ENCODE measurements at places on chromosomes 4 and X.

DNA sequence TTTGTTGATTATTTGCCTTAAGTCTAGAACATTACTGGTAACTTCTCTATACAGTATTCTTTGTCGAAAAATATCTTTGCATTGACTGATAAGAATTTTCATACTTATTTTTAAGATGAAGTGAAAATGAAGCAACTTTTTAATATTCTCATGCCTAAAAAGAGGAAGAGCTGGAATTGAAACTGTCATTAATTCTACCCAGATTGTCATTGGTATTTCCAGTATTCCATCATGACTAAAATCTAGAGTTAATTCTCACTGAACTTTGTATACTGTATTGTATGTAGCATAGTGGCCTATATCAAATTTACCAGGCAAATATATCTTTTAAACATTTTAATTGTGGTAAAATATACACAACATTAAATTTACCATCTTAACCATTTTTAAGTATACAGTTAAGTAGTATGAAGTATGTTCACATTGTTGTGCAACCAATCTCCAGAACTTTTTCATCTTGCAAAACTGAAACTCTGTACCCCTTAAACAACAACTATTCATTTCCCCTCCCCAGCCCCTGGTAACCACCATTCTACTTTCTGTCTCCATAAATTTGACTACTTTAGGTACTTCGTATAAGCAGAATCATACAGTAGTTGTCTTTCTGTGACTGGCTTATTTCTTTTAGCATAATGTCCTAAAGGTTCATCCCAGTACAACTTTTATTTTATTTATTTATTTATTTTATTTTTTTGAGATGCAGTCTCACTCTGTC lies 24.3 kb upstream of the ZNF41 start:
- no peak for DNase-seq

GRCh38 chr4:80079255-80079923 lies 6.4 kb upstream of the ANTXR2 start:
- DNase-seq: peak; percentile 41

- no peak for DNase-seq
Observed at GRCh38 chr4:55251342-55251741, 94.7 kb upstream of the SRD5A3 start.

GRCh38 chrX:20285511-20285910 lies 18.8 kb upstream of the RPS6KA3 start:
- no peak for DNase-seq

GRCh38 chrX:137575596-137576255 lies 9.8 kb downstream of the ZIC3 start:
- DNase-seq: no peak

GRCh38 chr4:38995660-38996005 lies 36.6 kb downstream of the TMEM156 start:
- no peak for DNase-seq

DNA sequence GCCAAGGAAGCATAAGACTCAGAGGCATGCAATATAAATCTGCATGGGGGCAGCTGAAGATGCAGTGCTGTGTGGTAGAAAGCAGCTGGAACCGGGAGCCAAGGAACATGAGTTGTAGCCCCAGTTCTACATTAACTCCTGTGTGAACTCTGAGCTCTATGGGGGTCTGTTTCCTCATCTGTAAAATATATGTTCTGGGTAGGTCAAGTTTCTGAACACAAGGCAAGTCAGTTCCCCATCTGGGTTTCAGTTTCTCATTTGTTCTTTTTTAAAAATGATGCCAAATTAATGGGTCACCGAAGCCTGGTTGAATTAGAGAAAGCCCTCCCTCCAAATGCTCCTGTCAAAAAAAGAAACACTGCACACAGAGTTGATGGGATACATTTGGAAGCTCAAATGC lies 24.0 kb downstream of the UNC5C start:
- no peak for DNase-seq

GRCh38 chr4:125321709-125322365 lies 7.1 kb downstream of the FAT4 start:
- no peak for DNase-seq

- no peak for DNase-seq
Observed at GRCh38 chr4:48543796-48544195, 53.7 kb downstream of the ZAR1 start.

DNA sequence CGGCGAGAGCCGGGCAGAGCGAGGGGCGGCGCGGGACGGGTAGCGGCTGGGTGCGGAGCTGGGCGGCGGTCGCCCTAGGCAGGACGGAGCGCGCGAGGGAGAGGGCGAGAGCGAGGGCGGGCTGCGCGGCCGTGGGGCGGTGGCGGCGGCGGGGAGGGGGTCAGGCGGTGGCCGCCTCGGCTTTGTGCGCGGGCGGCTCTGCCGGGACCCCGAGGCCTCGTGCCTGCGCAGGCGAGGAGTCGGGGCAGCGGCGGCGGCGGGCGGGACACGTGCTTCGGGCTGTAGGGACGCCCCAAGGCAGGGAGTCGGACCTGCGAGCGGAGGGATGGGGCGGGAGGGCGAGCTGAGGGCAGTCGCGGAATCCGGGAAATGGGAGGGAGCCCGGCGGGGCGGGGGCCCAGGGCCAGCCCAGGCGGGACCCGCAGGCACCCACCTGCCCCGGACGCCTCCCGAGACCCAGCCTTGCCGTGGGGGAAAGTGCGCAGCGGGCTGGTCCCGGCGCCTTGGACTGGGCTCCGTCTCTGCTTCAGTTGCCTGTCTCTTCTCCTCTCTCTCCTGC lies 465 bp downstream of the BMPR1B start:
- no peak for DNase-seq

- DNase-seq: peak; percentile 81
Observed at GRCh38 chr4:6873792-6874461, 35.7 kb upstream of the TBC1D14 start.

DNA sequence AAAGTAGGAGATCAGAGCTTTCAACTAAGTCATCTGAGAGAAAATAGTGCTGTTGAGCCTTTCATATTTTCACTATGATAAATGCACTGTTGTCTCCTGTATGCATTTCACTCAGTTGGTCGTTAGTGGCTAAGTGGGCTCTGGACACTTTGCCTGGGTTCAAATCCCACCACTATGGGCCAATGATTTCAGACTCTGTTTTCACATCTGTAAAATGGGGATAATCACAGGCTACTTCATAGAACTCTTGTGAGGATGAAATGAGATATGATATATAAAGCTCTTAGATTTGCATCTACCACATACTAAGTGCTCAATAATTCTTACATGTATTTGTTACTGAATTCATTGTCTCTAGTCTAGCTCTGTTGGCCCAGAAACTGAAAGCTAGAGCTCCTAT lies 16.8 kb downstream of the LNX1 start:
- DNase-seq: no peak

DNA sequence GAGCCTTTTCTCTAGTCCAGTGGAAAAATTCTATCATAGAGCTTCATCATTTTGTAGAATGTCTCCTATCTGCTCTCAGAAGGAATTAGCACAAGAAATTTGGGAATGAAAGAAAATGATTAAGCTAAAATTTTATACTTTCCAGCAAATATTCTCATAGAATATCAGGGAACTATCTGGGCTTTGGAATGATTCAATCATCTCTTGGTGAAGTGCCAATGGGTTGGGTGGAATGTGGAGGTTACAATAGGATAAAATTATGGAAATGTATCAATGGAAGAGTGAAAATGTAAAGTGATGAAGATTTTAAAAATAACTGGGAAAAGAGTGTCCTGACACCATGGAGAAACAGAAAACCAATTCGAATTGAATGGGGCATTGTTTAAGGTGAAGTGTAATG lies 119.0 kb upstream of the MID1 start:
- DNase-seq: no peak

GRCh38 chr4:105058177-105058812 lies 88.4 kb upstream of the TET2 start:
- no peak for DNase-seq

DNA sequence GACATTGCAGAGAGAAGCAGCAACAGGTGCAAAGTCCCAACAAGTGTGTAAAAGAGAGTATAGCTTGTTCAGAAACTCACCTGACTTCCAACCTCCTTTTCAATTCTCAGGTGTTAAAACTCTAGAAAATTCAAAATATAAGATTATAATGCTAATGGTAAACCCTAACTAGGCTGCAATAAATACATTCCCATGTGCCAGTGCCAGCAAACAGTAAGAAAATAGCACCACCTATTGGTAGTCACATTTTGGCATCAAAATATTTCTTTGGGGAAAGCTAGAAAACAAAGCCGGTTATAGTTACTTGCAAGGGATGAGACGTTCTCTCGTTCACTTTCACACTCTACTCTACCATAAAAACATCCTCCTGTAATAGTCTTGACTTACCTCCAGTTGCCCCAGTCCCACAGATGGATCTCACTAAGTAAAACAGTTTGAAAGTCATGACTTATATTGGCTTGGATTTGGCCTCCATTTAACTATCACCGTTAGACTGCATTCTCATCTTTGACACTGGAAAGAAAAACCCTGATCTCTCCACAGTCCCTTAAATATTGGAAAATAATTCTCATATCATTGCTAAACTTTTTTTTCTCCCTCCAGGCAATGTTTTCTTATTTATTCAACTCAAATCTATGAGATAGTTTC lies 9.6 kb downstream of the BMP3 start:
- DNase-seq: peak; percentile 40

- peak; percentile 86 for DNase-seq
Observed at GRCh38 chr4:7101692-7102515, 34.0 kb upstream of the GRPEL1 start.

GRCh38 chr4:52640808-52641565 lies 18.1 kb downstream of the USP46 start:
- no peak for DNase-seq

DNA sequence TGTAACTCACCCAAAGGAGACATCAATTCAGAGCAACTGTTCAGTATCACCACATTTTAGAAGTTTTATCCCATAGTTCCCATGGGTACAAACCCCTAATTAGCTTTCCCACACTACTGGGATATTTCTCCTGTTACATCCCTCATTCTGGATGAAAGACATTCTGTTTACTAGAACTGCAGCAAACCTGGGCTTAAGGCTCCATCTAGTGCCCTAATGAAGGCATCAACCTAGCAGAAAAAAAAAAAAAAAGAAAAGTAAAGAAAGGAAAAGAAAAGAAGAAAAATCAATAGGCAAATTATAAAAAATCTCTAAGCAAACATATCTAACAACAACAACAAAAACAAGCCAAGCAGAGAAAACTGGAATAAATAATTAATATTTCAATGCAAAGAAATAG lies 133.7 kb upstream of the CPXCR1 start:
- DNase-seq: no peak

DNA sequence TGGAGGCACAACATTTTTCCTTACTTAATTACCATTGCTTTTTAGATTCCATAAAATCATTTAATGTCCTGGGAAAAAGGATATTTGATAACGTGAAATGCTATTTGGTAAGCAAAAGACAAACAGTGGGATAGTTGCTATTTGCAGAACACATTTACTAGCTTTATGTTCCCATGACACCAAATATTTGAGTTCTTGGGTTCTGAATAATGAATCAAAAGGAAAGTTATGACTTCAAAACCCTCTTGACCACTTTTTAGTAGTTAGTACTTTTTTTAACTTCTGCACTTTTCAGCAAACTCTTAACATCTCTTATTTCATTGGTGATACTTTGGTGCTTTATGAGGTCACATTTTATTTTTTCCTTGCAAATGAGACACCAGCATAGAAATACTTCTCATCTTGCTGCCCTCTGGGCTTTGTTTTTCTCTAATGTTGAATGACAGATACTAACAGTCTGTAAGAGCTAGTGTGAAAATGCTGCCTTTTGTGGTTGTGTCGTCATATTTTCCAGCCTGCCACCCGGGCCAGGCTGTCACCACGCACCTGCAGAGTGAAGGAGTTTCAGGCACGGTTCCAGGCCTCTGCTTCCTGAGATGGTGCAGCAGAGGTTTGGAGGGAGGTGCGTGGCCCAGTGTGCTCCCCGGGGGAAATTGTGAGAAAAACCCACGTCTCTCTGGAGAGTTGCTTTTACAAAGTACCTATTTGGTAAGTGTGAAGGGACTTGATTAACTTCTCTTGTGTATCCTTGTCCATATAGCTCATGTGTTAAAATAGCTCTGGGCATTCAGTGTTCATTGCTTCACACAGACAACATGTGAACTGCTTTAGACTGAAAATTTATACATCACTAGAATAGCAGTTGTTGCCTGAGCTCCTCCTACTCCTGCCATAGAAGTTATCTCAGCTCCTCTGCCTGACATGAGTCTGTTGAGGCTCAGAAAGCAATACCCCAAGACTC lies 34.7 kb downstream of the MSL3 start:
- no peak for DNase-seq

All from suppressor macrophage (primary cell).